8988T (cell line): ENCODE measurements at places on chromosomes 3 and 15.

DNA sequence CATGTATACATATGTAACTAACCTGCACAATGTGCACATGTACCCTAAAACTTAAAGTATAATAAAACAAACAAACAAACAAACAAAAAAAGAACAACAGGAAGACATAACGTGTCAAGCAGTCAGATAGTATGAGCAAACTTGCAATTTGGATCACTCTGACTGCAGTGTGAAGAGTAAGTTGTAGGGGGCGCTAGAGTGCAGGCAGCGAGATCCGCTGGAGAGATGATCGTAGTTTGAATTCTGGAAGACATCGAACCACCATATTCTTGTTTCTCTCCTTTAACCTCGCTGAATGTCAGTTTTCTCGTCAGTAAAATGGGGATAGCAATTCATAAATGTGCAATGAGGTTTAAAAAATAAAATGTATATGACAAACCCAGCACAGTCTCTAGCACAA lies 165.2 kb upstream of the LMCD1 start:
- DNase-seq, result no peak

- DNase-seq, result no peak
These were observed 62.6 kb upstream of the SLC2A2 start for GRCh38 chr3:171088964-171089754.

GRCh38 chr15:53675832-53676231 lies 83.6 kb downstream of the WDR72 start:
- DNase-seq, result no peak

DNA sequence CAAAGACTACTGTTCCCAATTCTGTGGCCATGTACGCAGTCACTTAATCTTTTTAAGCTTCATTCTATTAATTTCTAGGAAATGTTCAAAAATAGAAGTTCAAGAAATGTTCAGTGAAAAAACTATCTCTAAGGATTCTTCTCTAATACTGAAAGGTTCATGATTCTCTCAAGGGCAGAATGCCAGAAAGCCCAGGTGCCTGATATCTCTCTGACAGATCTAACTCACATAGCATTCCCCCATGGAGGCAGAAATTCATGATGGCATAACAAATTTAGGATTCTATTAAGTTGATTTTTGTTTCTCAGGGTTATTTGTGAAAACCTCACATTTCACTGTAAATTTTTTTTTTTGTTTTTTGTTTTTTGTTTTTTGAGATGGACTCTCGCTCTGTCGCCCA lies 17.5 kb downstream of the CHRM5 start:
- no peak for DNase-seq

DNA sequence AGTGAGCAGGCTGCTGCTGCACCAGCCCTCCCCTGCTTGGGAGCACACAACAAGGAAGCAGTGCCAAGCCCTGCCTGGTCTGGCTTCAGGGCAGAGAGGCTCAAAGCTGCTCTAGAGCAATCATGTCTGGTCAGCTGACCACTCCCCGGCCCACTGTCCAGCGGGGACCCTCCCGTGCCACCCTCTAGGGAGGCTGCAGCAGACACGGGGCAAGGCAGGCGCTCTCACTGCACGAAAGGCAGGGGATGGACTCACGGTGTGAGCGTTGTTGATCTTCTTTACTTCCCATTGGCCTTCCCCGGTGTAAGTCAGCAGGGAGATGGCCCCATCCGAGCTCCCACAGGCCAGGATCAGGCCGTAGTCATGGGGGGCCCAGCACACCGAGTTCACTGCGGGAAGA lies 9.2 kb downstream of the SEC13 start:
- no peak for DNase-seq

DNA sequence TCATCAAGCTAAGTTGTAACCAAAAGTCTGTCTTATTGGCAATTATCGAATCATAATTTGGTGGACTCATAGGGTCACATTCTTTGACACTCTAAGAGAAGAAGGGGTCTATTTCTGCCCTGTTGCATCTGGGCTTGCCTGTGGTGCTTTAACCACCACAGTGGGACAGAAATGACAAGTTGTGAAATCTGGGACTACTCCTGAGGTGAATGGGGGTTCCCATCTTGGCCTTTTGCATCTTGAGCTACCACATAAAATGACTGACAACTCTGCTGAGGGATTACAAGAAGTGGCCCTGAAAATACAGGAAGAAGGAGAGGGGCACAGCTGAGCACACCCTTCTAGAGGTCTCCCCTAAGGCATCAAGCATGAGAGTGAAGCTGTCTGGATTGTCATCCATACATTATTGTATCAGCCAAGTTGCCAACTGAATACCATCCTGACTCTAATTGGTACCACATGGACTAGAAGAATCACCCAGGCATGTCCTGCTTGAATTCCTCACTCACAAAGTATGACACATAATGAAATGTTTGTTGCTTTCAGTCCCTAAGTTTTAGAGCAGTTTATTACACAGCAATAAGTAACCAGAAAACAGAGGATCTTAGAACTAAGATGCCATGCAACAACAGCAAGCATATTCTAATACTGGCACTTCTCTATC lies 306.5 kb downstream of the ROBO1 start:
- no peak for DNase-seq

- no peak for DNase-seq
These were observed 30.5 kb upstream of the BLM start for GRCh38 chr15:90686435-90687218.

GRCh38 chr3:3309887-3310286 lies 130.4 kb upstream of the CRBN start:
- no peak for DNase-seq

DNA sequence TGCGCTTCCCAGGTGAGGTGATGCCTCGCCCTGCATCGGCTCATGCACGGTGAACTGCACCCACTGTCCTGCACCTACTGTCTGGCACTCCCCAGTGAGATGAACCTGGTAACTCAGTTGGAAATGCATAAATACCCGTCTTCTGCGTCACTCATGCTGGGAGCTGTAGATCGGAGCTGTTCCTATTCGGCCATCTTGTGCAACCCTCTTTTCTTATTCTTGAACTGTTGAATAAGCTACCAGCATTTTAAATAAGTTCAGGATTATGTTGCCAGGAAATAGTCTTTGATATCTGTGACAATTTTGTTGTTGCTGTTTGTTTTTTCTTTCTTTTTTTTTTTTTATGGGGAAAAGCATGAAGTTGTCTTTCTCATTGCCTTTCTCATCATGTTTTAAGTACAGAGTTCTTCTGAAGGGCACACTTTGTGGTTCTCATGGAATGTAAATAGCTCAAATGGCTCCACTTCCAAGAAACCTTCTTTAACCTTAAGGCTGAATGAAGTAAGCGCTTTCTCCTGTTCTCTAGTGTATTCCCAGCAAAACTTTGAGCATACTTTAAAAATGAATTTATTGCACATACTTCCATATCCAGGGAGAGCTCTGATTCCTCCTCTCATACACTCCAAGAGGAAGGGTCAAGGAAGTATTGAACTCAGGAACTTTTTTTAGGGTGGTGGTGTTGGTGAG lies 468.0 kb upstream of the TBL1XR1 start:
- DNase-seq, result no peak

DNA sequence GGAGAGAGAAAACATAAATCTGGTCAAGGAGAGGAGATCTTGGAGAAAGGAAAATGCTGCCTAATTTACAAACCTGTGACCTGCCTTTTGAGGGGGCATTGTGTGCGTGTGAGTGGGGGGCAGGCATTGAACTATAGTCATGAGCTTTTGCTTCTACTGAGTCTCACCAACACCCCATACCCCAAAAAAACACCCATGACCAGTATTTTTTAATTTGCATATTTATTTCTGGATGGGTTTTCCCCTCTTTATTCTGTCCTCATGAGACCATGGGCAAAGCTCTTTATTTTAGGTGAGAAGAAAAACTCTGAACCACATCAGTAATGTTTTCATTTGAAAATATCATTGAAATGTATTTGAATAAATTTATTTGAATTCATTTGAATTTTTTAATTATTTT lies 20.6 kb downstream of the CD80 start:
- DNase-seq, result no peak

DNA sequence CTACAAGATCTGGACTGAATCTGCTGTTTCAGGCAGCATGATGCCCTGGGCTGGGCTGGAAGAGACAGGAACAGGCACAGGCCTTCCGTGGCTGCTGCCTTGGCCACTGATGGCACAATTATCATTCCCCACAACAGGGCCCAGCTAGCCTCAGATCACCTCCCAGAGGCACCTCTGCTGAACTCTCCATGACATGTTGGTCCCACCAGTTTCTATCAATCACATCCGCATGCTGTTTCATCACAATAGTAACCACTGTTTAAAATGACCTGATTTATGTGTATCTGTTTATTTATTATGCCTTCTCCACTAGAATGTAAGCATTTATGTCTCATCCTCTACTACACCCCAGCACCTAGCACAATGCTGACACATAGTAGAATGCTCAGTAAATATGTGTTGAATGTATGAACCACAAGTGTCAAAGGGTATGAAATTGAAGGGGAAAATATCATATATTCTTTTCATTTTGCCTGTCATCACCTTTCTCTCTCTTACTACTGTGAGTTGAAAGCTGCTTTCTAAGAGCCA lies 32.7 kb upstream of the ZBTB38 start:
- no peak for DNase-seq

- peak; percentile 54 for DNase-seq
These were observed 86.8 kb downstream of the CCK start for GRCh38 chr3:42179110-42179725.

DNA sequence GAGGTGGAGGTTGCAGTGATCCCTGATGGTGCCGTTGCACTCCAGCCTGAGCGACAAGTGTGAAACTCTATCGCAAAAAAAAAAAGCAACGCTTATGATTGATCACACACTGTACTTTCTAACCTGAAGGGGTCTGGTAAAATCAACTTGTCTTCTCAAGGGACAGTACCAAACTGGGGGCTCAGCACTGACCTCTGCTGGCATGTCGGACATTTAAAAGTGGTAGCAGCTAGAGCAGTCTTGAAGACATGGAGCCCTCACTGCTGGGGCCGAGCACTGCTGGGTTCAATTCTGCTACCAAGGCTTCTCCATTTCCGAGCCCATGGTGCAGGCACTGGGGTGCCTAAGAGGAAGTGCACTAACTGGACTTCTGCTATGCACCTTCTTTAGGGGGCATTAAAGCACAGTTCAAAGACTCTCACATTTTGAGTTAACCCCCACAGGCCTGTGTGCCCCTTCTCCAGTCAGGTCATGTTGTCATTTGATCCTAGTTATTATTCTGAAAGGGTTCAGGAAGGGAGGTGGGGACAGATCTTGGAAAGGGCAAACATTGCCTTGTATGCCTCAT lies 26.4 kb upstream of the LAMP3 start:
- peak; percentile 55 for DNase-seq

DNA sequence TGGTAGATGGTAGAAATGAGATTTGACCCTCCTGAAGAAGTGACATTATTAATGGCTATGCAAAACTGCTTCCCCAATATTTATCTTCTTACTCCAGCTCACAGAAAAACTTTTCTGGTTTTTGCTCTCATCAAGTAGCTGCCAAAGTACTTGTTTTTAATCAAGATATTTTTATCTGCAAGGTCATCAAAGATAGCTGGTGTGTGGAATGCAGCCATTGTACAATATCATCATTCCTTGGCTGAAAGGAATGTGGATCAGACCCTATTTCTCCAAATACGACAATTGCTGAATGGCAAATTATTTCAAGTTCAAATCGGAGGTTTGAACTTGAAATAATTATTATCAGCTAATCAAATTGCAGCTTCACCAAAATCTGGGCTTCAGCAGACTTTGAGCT lies 126.9 kb upstream of the SLC7A14 start:
- DNase-seq, result no peak

- no peak for DNase-seq
These were observed 376.6 kb upstream of the SLCO3A1 start for GRCh38 chr15:91476861-91477260.

DNA sequence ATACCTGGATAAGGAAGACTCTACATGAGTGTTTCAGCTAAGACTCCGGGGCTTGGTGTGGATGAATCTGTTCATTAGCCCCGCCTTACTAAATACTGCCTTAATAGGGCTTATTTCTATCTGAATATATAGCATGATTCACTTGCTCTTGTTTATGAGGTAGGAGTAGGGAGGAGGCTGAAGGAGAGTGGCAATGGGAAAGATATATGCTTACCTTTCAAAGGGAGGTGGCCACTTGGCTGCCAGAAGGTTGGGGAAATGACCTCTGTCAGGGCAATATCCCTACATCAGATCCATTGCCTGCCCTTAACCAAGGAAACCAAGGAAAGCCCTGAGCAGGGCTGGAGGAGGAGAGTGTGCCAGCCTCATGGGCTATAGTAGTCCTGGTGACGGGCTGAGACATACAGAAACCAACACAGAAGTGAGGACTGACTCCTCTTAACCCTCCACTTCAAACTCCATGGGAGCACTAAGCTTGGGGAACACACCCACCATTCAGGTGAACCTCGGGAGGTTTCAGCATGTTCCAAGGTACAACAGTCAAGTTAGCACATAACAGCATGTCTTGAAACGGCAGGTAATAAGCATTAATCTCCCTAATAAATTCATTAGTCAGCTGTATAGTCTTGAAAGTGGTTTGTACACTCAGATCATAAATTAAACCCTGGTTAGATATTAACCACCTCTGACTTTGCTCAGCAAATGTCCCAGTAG lies 80.1 kb downstream of the EOMES start:
- no peak for DNase-seq

DNA sequence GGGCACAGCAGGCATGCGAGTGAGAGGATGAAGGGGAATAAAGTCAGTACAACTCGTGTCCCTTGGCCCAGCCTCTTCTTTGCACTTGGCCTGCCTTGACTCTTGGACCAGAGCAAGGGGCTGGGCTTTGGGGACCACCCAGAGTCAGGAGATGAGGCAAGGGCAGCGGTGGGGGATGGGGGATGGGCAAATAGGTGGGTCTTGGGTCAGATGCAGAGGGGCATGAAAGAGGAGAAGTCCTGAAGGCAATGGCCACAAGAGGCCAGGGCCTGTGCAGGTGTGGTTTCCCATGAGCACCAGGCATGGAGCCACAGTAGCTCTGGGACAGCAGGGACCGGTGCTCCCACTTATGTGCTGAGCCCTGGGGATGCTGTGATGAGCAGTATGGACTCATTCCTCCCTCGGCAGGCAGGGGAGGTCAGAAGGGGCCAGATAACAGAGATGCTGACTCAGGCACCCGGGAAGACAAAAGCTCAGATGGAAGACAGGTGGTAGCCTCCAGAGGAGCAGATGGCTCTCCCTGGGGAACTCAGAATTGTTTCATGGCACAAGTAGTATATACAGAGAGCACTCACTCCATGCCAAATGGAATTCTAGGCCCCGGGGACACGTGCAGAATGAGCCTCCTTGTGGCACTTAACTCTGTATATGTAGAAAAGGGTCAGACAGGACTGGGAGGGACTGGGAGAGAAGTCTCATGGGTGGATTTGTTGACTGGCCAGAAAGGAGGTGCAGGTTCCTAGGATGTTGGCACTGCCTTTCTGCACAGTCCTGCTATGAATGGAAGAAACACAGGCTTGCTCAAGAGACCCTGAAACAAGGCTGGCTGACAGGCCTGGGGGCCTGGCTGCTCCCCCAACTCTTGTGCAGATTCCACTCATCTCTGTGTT lies 14.3 kb downstream of the ZBTB47 start:
- peak; percentile 48 for DNase-seq

- DNase-seq, result no peak
These were observed 1.3 kb downstream of the CTNNB1 start for GRCh38 chr3:41200669-41201021.

GRCh38 chr3:46407970-46408369 lies 911 bp downstream of the CCRL2 start:
- no peak for DNase-seq
